ENCODE measurements at places on chromosomes 13 and 19.
A peak's percentile ranks its signal among the peaks of the same experiment; 100 is the strongest.

GRCh38 chr13:20994441-20994821, 67.0 kb downstream of the LATS2 start:
- DNase-seq = no peak

DNA sequence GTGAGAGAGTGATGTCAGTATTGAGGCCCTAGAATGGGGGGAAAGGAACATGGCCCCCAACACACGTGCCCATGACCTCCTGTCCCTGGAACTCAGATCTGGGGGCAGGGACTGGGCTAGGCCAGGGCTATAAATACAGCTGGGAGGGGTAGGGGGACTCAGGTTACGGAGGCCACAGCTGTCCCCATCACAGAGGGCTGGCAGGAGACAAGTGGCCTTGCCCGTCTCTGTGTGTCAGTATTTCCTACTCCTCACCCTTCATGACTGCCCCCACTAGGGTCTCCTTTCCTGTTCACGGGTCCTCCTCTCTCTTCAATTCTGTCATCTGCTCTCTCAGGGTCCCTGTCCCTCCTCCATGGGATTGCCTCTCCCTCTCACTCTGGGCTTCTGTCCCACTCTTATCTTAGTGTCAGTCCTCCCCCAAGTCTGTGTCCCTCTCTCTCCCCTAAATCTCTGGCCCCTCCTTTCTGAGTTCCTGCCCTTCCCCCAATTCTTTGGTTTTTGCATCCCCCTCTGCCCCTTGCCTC, 687 bp upstream of the HRC start:
- no peak for DNase-seq

DNA sequence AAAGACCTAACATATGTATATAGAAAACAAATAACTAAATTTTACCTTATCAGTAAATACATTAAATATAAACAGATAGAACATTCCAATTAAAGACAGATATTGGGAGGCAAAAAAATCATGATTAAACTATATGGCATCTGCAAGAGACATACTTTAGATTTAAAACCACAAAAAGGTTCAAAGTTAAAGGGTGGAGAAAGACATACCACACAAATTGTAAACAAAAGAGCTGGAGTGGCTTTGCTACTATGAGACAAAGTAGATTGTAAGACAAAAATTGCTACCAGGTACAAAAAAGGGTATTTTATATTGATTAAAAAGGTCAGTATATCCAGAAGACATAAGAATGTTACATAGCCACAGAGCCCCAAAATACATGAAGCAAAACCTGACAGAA, 200.2 kb downstream of the KCNRG start:
- no peak for DNase-seq

GRCh38 chr13:76854894-76855293, 31.3 kb downstream of the KCTD12 start:
- DNase-seq = no peak

- peak; percentile 52 for DNase-seq
Measured at GRCh38 chr19:45615795-45616703, 14.0 kb upstream of the GPR4 start.

- DNase-seq = no peak
Measured at GRCh38 chr13:109567315-109567714, 219.1 kb downstream of the IRS2 start.

DNA sequence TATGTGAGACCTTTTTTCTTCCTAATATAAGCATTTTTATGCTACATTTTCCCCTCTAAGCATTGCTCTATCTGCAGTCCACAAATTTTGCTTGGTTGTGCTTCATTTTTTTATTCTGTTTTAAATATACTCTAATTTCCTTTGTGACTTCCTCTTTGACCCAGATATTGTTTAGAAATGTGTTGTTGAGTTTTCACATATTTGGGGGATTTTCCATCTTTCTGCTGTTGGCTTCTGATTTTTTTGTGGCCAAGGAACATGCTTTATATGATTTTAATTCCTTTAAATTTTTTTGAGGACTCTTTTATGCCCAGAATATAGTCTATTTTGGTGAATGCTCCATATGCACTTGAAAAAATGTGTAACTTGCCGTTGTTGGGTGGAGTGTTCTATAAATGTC, 22.9 kb downstream of the UBAC2 start:
- DNase-seq = no peak

DNA sequence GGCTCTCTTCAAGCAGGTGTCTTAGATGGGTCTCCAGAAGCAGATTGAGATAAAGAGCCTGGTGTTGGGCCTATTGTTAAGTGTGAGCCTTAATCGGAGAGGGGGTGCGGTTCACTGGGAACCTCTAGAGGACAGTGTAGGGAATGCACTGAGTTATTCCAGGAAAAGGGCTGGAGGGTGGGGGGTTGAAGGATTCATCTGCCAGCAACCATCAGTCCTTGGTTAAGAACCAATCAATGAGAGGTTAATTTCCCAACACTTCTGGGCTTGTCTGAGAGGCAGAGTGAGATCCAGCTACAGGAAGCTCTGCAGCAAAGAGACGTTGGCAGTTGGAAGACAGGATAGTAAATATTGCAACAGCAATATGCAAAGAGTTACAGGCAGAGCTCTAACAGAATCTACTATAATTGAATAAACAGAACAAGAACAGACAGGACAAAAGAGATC, 28.7 kb downstream of the CYP4F2 start:
- DNase-seq = no peak

DNA sequence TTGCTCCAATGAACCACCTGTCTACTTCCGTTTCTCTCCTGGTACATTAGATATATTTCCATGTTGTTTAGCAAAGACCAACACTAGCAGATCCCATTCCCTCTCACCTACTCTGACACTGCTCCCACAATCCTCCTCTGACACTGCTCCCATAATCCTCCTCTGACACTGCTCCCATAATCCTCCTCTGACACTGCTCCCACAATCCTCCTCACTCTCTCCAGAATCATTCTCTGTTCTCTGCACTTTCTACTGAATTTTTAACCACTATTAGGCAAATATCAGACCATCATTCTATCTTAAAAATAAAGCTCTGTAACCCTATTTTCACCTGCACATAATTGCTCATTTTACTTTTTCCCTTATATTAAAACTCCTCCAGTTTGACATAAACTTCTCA, 578.5 kb upstream of the PCDH20 start:
- no peak for DNase-seq

- no peak for DNase-seq
Measured at GRCh38 chr13:40024204-40024966, 368.9 kb downstream of the COG6 start.

GRCh38 chr19:49361438-49362047, 673 bp downstream of the TEAD2 start:
- DNase-seq = no peak

DNA sequence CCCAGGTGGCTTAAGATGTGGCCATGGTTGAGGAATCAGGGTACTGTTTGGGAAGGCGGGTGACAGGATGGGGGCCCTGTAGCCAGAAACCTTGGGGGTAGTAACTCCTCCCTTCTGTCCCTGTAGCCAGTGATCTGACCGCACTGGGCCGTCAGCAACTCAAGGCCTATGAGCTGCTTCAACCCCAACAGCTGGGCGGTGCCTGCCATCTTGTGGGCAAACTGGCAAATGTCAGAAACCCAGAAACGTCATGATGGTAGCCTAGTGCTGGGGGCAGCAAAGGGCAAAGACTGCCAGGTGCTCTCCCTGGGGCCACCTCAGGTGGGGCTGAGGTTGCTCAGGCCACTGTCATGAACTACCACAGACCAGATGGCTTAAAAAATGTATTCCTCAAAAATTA, 3.5 kb downstream of the COPE start:
- DNase-seq = no peak

DNA sequence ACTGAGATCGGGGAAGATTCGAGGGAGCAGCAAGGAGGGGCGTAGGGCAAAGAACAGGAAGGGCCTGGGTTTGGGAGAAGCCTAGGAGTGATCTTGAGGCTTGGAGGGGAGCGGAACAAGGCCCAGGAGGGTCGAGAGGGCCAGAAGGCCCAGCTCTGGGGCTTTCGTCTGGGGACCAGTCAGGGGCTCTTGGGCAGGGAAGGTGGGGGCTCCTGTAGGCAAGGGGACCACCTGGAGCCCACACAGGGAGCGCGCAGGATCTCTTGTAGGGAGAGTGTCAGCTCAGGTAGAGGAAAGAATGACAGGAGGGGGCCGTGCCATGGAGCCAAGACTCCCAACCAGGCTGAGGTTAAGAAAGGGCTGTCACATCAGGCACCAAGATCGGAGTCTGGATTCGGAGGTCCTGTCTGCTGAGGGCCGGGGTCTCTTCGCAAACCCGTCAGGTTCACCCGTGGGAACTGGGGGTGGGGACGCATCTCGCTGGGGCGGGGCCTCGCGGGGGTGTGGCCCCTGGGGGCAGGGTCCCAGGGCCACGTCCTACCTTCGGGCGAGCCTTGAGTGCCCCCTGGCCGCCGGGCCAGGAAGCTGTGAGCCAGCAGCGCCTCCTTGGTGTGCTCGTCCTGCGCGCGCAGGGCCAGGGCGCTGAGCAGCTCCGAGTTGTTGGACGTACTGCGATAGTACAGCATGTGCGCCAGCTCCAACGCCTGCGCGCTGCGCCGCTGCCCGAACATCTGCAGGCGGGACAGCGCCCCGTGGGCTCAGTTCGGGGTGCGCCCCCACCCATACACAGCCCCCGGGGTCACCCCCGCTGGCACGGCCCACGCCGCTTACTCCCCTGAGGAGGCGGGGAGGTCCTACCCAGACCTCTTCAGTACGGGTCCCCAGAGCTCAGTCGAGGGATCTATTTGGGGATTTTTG, 8.4 kb downstream of the EMP3 start:
- DNase-seq = peak; percentile 78

DNA sequence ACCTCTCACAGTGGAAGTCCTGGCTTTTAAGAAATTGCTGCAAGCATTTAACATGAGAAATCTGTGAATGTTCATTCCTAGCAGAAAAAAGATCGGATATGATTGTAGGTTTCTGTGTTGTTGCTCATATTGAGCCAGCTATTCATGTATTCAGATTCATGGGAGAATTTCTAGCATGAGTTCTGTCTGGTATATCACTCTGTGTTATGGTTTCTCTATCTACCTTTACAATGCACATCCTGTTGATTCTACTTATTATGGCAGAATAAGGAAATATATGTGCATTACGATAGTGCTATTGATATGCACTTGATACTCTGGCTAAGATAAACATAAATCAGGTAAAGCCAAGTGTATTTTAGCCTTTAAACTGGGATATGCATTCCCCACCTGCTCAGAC, 138.2 kb downstream of the KCNRG start:
- DNase-seq = no peak

GRCh38 chr13:95352486-95352885, 51.2 kb upstream of the ABCC4 start:
- no peak for DNase-seq

GRCh38 chr19:30235946-30236345, 136.2 kb upstream of the ZNF536 start:
- no peak for DNase-seq

DNA sequence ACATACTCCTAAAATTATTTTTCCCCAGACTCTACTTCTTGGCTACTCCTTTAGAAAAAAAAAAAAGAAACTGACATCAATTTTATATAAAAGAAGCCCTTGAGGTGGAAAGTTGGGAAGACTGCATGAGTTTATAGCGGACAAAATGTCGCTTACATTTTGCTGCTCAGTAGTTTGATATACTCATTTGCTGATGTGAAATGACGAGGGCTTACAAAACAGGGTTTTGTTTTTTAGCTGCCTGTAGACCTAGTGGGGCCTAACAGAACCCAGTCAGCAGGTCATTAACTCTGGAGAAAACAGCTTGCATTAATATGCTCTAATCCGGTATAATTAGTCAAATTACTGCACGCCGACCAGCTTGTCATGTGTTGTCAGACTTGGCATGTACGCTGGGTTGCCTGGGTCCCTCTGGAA, 37.6 kb upstream of the MAB21L1 start:
- no peak for DNase-seq

DNA sequence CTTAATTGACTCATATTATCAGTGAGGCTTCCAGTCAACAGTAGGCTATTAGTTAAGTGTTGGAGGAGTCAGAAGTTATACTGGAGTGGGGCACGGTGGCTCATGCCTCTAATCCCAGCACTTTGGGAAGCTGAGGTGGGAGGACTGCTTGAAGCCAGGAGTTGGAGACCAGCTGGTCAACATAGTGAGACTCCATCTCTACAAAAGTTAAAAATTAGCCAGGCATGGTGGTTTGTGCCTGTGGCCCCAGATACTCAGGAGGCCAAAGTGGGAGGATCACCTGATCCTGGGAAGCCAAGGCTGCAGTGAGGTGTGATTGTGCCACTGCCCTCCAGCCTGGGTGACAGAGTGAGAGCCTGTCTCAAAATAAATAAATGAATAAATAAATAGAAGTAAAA, 53.2 kb downstream of the COMP start:
- DNase-seq = no peak

- no peak for DNase-seq
Measured at GRCh38 chr13:38401276-38401675, 51.6 kb downstream of the UFM1 start.

DNA sequence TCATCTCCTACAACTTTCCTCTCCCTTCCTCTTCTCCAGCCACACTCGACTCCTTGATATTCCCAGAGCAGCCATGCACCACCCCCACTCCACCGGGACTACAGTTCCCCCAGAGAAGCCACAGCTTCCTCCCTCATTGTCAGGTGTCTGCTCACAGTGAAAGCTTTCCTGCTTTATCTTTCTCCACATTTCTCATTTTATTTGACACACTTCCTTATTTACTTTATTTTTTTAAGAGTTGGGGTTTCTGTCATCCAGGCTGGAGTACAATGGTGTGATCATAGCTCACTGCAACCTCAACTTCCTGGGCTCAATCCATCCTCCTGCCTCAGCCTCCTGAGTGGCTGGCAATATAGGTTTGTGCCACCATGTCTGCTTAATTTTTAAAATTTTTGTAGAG, 464.6 kb downstream of the MYO16 start:
- DNase-seq = no peak

GRCh38 chr19:2434267-2434666, 6.9 kb upstream of the TIMM13 start:
- no peak for DNase-seq

DNA sequence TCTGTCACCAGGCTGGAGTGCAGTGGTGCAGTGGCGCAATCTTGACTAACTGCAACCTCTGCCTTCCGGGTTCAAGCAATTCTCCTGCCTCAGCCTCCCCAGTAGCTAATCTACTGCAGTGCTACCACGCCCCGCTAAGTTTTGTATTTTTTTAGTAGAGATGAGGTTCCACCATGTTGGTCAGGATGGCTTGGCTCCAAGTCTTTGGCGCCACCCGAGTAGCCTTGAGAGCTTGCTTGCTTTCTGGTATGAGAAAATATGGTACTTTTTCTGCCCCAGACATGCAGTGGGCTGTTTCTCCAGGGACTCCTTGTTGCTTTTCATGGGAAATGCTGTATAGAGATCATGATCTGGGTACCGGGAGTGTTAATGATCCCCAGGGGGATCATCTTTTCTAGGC, 34.5 kb upstream of the GTF3A start:
- no peak for DNase-seq

DNA sequence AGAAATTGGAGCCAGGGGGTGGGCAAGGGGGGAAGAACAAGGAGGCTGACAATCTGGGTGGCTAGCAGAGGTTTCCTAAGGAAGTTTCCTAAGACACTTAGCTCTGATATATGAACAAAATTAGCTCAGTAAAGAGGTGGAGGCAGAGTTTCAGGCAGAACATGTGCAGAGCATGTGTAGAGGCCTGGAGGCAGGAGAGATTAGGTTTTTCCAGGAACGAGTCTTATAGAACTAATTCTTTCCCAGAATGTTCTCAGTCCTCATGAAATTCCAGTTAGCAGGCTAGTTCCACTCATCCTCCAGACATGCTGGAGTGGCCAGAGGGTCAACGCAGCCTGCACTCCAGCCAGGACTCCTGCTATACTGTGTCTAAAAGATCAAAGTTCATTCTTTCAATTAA, 184.7 kb downstream of the LACC1 start:
- DNase-seq = no peak

Measured in activated CD4-positive, CD25-positive, alpha-beta regulatory T cell (primary cell).